ENCODE measurements at places on chromosomes 11 and 22.

- no peak overlapping the region for H3K4me3 ChIP-seq
- no peak overlapping the region for H3K27ac ChIP-seq
- H3K27me3 ChIP-seq, result no peaks in the 10 kb centered on the region
- no peak for DNase-seq
These were observed 11.9 kb downstream of the DUSP8 start for GRCh38 chr11:1560002-1560648.

GRCh38 chr11:42841556-42841955 lies 470.2 kb upstream of the API5 start:
- H3K27ac ChIP-seq, result no peak overlapping the region
- H3K27me3 ChIP-seq, result no peaks in the 10 kb centered on the region
- H3K4me1 ChIP-seq, result peaks cover 2% of the 10 kb centered on the region
- H3K4me3 ChIP-seq, result no peak overlapping the region
- no peaks in the 10 kb centered on the region for H3K36me3 ChIP-seq

- peaks cover 3% of the 10 kb centered on the region for H3K4me1 ChIP-seq
- no peak for DNase-seq
- no peak overlapping the region for H3K27ac ChIP-seq
- no peaks in the 10 kb centered on the region for H3K27me3 ChIP-seq
These were observed 253.0 kb downstream of the INSC start for GRCh38 chr11:15367695-15368094.

DNA sequence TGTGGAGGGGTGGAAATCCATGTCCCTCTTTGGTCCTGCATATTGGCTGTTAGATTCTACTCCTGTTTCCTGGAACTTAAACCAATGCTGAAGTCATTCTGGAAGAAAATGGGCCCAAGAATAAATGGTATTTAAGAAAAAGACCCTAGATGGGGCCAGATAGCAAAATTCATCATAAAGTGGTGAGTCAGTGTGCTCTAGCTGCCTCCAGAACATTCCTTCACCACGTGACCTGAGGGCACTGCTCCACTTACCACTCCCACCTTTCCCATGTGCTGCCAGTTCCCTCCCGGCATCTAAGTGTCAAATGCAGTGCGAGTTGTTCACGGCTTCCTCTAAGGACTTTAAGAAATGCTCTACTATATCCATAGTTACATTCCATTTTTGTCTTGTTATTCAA lies 30.9 kb upstream of the NAP1L4 start:
- H3K27me3 ChIP-seq, result no peaks in the 10 kb centered on the region
- H3K27ac ChIP-seq, result no peak overlapping the region
- no peak for DNase-seq
- H3K36me3 ChIP-seq, result peaks cover 24% of the 10 kb centered on the region

DNA sequence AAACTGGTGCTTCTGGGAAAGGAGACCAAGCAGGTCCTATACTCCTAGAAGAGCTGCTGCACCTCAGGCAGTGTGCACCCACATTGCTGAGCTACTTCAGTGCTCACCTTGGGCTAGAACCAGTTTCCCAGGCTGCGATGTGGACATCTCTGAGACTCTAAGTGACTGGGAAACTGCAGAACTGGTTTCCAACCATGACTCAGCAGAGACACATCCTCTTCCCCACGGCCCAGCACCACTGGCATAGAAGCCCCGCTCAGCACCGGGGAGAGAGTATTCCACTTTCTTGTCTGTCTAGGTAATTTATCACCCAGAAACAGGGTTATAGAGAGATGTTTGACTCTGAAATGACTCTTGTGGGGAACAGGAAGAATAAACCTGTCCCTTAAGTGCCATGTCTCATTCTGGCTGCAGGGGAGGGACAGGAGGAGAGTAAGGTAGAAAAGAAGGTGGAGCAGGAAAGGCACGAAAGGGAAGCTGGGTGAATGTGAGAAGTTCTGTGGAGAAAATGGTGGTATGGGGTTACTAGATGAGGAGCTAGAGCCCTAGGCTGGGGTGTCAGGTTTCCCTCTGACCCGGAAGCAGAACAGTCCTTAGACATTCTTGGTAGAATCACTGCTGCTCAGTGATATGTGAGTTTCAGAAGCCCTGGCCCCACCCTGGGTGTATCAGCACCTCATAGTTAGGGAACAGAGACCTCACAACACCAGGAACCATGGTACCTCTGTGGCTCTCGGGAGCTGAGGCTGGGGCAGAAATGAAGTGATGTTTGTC lies 340.4 kb upstream of the NCAM1 start:
- no peak overlapping the region for H3K4me3 ChIP-seq
- H3K27ac ChIP-seq, result no peak overlapping the region
- no peaks in the 10 kb centered on the region for H3K27me3 ChIP-seq
- H3K36me3 ChIP-seq, result no peaks in the 10 kb centered on the region
- no peaks in the 10 kb centered on the region for H3K4me1 ChIP-seq
- DNase-seq, result no peak

DNA sequence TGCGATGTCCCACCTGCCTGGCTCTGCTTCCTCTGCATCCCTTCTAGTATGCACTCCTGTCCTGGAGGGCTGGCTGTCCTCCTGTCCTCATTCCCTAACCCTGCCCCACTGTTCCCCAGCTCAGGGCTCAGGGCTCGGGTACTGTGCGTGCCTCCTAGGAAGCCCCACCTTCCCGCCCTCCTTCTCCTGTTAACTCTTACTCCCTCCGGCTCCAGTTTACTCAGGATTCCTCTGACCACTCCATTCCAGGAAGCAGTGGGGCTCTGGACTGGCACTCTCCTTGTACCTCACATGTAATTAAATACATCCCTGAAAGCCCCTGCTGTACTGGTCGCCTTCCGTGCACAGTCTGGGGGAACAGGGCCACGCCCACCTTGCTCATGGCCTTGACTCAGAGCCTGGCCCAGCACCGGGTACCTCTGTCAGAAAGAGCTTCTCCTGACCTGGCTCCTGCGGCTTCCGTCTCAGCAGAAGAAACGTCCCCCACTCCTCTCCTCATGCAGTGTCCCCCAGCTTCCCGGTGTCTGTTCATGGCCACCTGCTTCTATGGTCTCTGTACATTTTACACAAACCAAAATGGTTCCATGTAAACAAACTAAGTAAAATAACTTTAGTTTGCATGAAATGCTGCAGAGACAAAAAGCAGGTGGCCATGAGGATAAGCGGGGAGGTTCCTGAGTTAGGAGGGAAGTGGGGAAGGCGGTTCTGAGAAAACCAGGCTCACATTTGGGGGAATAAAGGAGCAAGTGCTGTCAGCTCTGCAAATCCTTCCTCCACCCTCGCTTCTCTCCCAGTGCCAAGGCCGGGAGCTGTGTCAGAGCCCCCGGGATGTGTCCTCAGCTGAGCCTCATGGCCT lies 445.9 kb downstream of the BRD1 start:
- no peak overlapping the region for H3K4me3 ChIP-seq
- H3K36me3 ChIP-seq, result no peaks in the 10 kb centered on the region
- H3K4me1 ChIP-seq, result no peaks in the 10 kb centered on the region

All from iPS DF 6.9 (cell line).